ENCODE measurements at places on chromosomes 5 and 9.

GRCh38 chr5:73902327-73903051 is 276.5 kb downstream of the ARHGEF28 start:
- no peak for DNase-seq

DNA sequence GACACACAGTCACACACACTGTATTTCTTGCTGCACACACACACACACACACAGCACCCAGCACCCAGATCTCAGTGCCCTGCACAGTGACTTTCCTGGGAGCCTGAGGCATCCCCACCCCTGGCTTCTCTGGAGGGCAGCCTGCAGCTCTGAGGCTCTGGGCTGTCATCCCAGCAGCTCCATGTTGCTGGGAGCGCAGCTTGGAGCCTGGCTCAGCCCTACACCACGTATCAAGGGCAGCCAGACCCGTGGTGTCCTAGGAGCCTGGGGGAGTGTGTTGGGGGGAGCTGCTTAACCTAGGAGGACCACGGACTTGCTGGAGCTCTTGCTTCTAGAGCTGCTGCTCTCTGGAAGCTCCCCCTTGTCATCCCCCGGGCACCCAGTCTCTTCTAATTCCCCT is 5.2 kb downstream of the IER5L start:
- DNase-seq = no peak

DNA sequence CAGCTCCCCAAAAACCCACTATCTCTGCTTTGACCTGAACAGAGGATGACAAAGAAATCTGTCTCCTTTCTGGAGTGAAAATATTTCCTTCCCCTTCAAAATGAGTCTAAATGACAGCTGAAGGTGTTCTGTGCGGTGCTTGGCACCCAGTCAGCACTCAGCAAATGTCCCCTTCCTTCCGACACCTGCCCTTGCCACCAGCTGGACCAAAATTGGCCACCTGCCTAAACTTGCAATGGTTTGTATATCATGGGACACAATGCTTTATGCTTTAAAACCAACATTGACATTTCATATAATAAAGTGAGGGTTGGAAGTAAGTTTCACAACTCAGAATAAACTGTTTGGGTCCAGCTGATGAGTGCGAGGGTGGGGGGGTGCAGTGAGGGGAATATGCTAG is 7.5 kb upstream of the TTC1 start:
- DNase-seq = no peak

DNA sequence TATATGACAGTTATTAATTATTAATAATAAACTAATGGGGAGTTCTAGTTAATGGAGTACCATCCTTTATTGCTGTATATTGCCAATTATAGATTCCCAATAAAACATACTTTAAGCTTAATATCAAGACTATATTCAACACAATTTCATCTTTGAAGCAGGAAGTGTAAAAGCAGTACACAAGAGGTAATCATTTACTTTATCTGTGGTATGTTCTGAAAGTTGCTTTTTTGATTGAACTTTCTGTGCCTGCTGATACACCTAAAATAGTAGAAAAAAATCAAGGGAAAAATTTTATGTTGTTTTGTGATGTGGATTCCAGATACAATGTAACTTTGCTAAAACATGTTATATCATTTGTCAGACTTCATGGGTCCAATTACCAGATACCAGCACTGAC is 58.0 kb downstream of the ACO1 start:
- no peak for DNase-seq

GRCh38 chr9:129400971-129401622 is 219.8 kb downstream of the C9orf50 start:
- no peak for DNase-seq

All from stimulated activated CD4-positive, alpha-beta T cell treated with anti-CD3 and anti-CD28 coated beads, TNF-alpha, amount 100 ng/mL, for 4 hours (primary cell).